ENCODE measurements at places on chromosomes 12 and 14. TPM values are rescaled to one million over a fixed set of nuclear protein-coding genes. Genes with fewer than 3 reads are reported as not detected.

- no peak for DNase-seq
Measured at GRCh38 chr12:94575024-94575423, 75.3 kb downstream of the TMCC3 start.

GRCh38 chr14:105023791-105024480, 3.1 kb upstream of the CDCA4 start:
- DNase-seq = no peak

DNA sequence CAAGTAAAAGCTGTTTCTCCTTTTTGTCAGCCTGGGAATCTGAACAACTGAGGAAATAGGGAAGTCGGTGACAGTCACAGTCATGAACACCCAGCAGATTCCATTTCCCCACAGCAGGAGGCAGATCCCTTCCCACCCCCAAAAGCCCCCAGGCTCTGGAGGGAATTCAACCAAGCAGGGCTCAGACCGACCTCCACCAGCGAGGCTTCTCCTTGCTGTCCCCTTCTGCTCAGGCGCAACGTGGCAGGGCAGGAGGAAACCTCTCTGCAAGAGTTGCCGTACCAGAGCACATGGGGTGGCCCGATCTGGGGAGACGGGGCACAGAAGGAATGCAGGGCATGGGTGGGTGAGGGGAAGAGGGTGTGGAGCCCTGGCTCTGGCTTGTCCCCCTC, 319 bp downstream of the GALNT6 start:
- DNase-seq = peak; percentile 53

Gene ANO2
- total RNA-seq = 0.58 TPM

DNA sequence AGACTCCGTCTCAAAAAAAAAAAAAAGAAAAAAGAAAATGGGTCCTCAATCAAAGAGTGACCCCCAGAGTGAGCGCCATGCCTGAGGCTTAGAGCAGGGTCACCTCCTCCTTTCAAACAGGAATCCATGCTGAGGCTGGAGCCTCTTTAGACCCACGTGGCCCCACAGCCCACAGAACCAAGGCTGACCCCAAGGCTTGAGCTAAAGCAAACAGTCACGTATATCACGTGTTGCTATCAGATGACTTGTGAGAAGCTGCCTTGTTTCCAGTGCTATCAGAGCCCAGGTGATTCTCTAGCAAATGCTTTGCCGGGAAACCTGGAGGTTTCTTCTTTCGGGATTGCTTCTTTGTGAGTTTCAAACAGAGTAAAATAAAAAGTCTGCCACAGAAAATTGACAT, 31.7 kb upstream of the DYNC1H1 start:
- no peak for DNase-seq

- no peak for DNase-seq
Measured at GRCh38 chr12:6145564-6145963, 21.1 kb upstream of the VWF start.

Gene P3H3
- 5.2 TPM for total RNA-seq

Gene GPR135
- 1.7 TPM for total RNA-seq

DNA sequence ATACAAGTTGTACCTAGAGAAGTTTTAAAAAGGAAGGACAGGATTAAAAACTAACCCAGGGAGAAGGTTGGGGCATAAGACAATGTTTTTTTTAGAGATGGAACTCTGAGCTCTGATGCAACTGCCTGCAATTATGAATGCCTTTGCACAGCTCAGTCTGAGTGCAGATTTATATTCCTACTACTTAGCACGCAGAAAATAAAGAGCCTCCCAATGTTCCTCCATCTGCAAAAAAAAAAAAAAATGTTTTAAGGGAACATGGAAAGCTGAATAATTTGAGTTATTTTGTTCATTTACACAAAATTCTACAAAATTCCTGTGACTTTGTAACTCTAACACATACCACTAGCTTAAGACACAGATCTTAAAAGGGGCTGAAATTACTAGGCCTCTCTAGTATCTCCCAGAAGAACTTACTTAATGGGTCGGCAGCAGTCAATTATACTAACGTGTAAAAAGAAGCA, 15.7 kb downstream of the CLIP1 start:
- no peak for DNase-seq

GRCh38 chr12:30696103-30696408, 387 bp upstream of the IPO8 start:
- DNase-seq = no peak

- no peak for DNase-seq
Measured at GRCh38 chr12:116384691-116385485, 107.4 kb upstream of the MED13L start.

- no peak for DNase-seq
Measured at GRCh38 chr12:91980389-91980821, 165.2 kb downstream of the BTG1 start.

Gene ADCK1
- 13.6 TPM for total RNA-seq

- DNase-seq = peak; percentile 68
Measured at GRCh38 chr14:104085032-104085888, at the start of gene ASPG. TSS of gene ASPG (plus strand) at chr14:104085700. CDS start at chr14:104085771, 71 bp downstream.

DNA sequence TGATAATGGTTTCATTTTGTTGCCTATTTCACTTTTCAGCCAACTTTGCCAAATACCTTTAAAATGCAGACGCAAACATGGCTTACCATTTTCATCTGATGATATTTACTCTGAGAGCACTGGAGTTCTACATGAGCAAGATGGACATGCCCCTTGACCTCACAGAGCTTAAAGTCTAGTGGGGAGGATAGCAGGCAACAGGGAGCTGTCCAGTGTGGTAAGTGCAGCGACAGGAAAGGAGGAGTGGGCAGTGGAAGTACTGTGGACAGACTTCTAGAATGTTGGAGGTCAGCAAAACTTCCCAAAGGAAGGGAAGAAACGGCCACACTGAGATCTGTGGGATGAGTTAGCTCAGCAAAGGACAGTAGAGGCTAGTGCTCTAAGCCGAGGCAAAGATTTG, 25.3 kb downstream of the LRIG3 start:
- DNase-seq = no peak
